ENCODE measurements at places on chromosomes 5 and 9. TPM values are rescaled to one million over a fixed set of nuclear protein-coding genes. Genes with fewer than 3 reads are reported as not detected.
A peak's percentile ranks its signal among the peaks of the same experiment; 100 is the strongest.

The OLFM1 gene
- 1.8 TPM for total RNA-seq

The TMEM252 gene
- not detected for total RNA-seq

GRCh38 chr9:123825342-123826060 is 104.4 kb downstream of the DENND1A start:
- no peaks in the 10 kb centered on the region for H3K27me3 ChIP-seq
- H3K27ac ChIP-seq, result no peak overlapping the region
- no peaks in the 10 kb centered on the region for H3K4me1 ChIP-seq
- DNase-seq, result no peak
- no peak overlapping the region for H3K4me3 ChIP-seq
- peaks cover 21% of the 10 kb centered on the region for H3K36me3 ChIP-seq

GRCh38 chr5:41841325-41841724 is 28.9 kb downstream of the OXCT1 start:
- H3K4me3 ChIP-seq, result no peak overlapping the region
- no peak overlapping the region for H3K27ac ChIP-seq
- no peaks in the 10 kb centered on the region for H3K27me3 ChIP-seq
- no peaks in the 10 kb centered on the region for H3K4me1 ChIP-seq

- no peak for DNase-seq
- H3K27ac ChIP-seq, result no peak overlapping the region
- H3K4me3 ChIP-seq, result no peak overlapping the region
- H3K4me1 ChIP-seq, result peaks cover 17% of the 10 kb centered on the region
- H3K27me3 ChIP-seq, result peaks cover 5% of the 10 kb centered on the region
Measured at GRCh38 chr5:59486508-59486907, 407.0 kb downstream of the PDE4D start.

- no peak overlapping the region for H3K27ac ChIP-seq
- peaks cover 3% of the 10 kb centered on the region for H3K4me1 ChIP-seq
- no peaks in the 10 kb centered on the region for H3K27me3 ChIP-seq
- H3K4me3 ChIP-seq, result no peak overlapping the region
- DNase-seq, result no peak
Measured at GRCh38 chr5:146203872-146204192, 427 bp downstream of the RBM27 start.

GRCh38 chr9:88322906-88323566 is 65.2 kb upstream of the SPIN1 start:
- H3K27ac ChIP-seq, result no peak overlapping the region
- H3K4me1 ChIP-seq, result peaks cover 2% of the 10 kb centered on the region
- H3K4me3 ChIP-seq, result no peak overlapping the region
- H3K36me3 ChIP-seq, result no peaks in the 10 kb centered on the region
- no peak for DNase-seq
- peaks cover 5% of the 10 kb centered on the region for H3K27me3 ChIP-seq

- no peaks in the 10 kb centered on the region for H3K4me1 ChIP-seq
- DNase-seq, result no peak
- no peaks in the 10 kb centered on the region for H3K36me3 ChIP-seq
- H3K27me3 ChIP-seq, result no peaks in the 10 kb centered on the region
Measured at GRCh38 chr5:92455011-92455410, 1071.9 kb upstream of the ARRDC3 start.

- no peak for DNase-seq
- no peaks in the 10 kb centered on the region for H3K4me1 ChIP-seq
- no peaks in the 10 kb centered on the region for H3K27me3 ChIP-seq
- no peak overlapping the region for H3K27ac ChIP-seq
- H3K4me3 ChIP-seq, result no peak overlapping the region
Measured at GRCh38 chr5:102309586-102309985, 13.5 kb upstream of the SLCO4C1 start.

GRCh38 chr9:694403-695154 is 146.9 kb upstream of the DMRT1 start:
- H3K4me1 ChIP-seq, result peaks cover 48% of the 10 kb centered on the region
- DNase-seq, result no peak
- H3K27me3 ChIP-seq, result no peaks in the 10 kb centered on the region
- H3K4me3 ChIP-seq, result no peak overlapping the region
- H3K27ac ChIP-seq, result peak overlapping the region; percentile 76
